ENCODE measurements at places on chromosomes 13 and 19. TPM values are rescaled to one million over a fixed set of nuclear protein-coding genes. Genes with fewer than 3 reads are reported as not detected.

- peak; percentile 84 for DNase-seq
Measured at GRCh38 chr13:23979361-23980159, 82.3 kb upstream of the C1QTNF9B start.

The NEK5 gene
- 1.3 TPM for polyA plus RNA-seq

GRCh38 chr13:113981611-113982295 lies 7.9 kb upstream of the C13orf46 start:
- no peak for DNase-seq

GRCh38 chr13:98480915-98481877 lies 95.7 kb downstream of the STK24 start:
- DNase-seq = no peak

- DNase-seq = no peak
Measured at GRCh38 chr19:56617531-56617930, 22.4 kb downstream of the ZNF71 start.

GRCh38 chr13:32707471-32707870 lies 121.2 kb downstream of the PDS5B start:
- DNase-seq = no peak

GRCh38 chr13:69142101-69142500 lies 965.5 kb upstream of the ATXN8OS start:
- no peak for DNase-seq

GRCh38 chr19:19866611-19867248 lies 1.0 kb downstream of the ZNF253 start:
- DNase-seq = peak; percentile 59

DNA sequence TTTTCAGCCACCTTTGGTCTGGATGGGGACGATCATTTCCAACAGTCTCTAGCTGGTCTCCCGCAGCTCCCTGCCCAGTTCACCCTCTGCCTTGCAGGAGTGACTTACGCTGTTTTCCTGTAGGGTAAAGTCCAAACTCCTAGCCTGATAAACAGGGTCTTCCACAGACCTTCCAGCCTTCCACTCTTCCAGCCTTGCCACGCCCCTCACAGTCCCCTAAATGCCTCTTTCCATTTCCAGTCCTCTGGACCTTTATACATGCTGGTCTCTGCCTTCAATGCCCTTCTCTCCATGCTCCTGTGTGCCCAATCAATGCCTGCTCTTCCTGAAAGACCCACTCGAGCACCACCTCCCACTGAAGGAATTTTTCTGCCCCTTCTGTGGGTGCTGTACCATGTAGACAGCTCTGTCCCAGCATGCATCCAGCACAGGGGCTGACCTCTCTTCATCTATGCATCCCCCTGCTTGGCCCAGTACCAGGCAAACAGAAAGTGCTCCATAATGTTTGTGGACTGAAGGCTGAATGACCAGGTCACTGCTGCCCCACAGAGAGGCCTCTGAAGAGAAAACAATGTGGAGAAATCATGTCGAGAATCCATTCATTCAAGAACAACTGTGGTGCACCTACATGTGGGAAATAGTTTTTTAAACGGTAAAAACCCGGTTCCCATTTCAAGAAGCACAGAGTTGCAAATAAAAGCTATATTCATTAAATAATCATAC lies 4.6 kb downstream of the ATP7B start:
- no peak for DNase-seq

The LIPE gene
- polyA plus RNA-seq = 11.4 TPM

The TBC1D4 gene
- 19.6 TPM for polyA plus RNA-seq

GRCh38 chr19:38744298-38744681 lies at the start of gene CAPN12:
Gene CAPN12, minus strand, starts transcription at chr19:38744474. Its CDS starts 309 bp downstream, at chr19:38744165.
- no peak for DNase-seq

DNA sequence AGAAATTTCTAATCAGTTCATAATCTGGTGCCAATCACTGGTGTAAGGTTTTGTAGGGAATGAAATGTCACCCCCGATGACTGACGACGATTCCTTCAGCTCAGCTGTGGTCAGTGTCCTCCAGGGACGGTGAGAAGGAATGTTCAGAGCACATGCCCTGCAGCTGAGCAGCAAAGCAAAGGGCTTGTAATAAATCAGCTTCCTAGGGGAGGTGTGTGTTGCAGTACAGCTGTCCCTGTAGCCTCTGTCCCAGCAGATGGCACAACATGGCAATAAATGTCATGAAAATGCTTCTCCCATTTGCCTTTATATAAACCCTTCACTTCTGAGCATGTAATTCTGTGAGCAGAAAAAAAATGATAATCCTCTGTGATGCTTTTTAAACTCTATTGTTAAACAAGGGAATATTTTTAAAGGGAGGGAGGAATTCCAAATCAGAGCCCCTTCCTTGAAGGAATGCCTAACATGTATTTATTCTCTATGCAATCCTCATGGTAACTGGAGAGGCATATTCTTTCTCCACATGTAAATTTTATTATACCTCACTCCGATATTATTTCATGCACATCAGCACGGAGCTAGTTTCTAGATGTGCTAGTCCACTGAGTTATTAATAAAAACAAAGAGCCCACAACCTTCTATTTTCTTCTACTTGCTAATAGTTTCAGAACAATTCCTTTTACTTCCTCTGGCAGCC lies 102.5 kb downstream of the FAM216B start:
- DNase-seq = peak; percentile 65

- DNase-seq = no peak
Measured at GRCh38 chr13:43304945-43305344, 281.6 kb downstream of the DNAJC15 start.

The NLRP7 gene
- polyA plus RNA-seq = not detected

DNA sequence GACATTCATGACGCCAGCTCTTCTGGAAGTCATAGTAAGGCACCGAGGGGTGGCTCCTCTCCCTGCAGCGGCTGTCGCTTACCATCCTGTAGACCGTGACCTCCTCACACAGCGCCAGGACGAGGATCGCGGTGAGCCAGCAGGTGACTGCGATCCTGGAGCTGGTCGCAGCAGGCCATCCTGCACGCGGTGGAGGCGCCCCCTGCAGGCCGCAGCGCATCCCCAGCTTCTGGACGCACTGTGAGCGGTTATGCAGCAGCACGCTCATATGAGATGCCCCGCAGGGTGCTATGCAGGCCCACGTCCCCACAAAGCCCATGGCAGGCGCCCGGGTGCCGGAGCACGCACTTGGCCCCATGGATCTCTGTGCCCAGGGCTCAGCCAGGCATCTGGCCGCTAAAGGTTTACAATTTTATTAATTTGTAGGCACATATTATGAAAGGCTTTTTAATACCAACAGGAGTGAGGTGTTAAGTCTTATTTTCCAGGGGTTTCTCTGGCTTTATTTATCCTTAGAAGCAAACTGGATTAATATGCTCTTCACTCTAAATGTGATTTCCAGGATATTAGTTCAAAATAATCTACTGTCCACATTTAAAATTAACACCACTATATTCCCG lies 35.6 kb upstream of the PSPC1 start:
- DNase-seq = peak; percentile 19

The TNNT1 gene
- polyA plus RNA-seq = 1,145 TPM

DNA sequence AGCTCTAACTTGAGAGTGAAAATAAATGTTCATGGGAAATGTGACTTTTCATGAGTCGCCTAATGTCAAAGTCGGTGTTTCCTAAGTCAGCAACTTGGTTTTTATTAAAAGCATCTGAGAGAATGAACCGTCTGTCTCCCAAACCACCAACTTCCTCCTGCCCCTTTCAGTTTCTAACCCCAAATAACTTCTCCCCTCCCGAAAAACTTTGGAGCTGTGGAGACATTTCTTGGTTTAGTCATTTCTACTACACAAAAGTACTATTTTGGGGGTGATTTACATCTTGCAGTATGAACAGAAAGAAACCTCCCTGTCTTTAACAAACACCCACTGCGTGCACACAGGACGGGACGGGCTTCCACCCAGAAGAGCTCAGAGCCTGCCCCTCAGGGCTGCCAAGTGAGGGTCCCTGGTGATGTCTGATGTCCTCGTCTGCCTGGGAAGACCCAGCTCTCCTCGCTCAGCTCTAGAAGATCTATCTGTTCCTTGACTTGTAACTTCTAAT lies 65.0 kb downstream of the RASA3 start:
- DNase-seq = no peak

The ANKRD24 gene
- polyA plus RNA-seq = 0.41 TPM

DNA sequence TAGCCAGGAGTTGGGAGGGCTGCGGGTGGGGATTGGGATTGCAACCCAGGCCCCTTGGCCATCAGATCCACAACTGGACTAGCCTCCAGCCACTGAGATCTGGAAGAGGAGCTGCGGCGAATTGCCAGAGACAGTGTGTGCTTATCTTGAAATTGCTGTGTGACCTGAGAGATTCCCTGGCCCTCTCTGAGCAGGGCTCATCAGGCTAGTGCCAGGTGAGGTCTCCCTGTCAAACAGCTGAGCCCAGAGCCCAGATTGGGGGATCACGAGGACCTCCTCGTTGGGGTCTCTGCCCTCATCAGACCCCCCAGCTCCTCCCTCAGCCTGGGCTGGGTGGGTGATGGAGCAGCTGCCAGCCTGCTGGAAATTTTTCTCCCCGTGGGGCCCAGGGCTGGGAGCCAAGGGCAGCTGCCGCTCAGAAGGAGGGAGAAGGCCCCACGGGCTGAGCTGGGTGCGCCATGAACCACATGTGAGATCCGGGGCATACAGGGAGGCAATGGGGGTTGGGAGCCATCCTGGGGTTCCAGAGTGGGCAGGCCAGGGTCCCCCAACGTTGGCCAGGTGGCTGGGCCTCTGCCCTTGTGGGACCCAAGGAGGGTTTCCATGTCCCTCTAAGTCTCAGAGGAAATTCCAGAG lies 7.2 kb downstream of the FUT5 start:
- DNase-seq = no peak
